ENCODE measurements at places on chromosomes 6 and 20. TPM values are rescaled to one million over a fixed set of nuclear protein-coding genes. Genes with fewer than 3 reads are reported as not detected.

Gene HLA-DPA1
- 0.86 TPM for total RNA-seq

Gene NRSN1
- not detected for total RNA-seq

DNA sequence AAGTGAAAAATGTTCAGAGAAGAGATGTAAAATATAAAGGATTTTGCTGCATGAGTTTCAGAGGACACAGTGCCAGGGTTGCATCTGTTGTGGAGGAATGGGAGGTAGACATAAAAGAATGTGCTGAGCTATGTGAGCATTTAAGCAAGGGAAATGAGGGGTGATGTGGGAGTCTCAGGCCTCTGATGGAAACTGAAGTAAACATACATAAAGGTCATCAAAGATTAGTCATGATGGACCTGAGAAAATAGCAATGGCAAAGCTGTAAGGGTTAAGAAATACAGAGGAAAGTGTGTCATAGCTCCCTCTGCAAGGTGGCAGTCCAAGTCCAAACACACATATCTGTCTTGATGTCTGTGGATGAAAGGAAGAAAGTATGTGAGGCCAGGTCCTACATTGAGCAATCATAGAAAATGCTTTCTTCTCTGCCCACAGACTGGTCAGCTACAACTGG, 306.6 kb upstream of the ECI2 start:
- no peak for DNase-seq

Gene TP53TG5
- not detected for total RNA-seq

GRCh38 chr6:39393075-39393474, 70.6 kb upstream of the KCNK16 start:
- no peak for DNase-seq

Gene BMP2
- total RNA-seq: 1.0 TPM

- no peak for DNase-seq
These were observed 247.8 kb upstream of the CHD6 start for GRCh38 chr20:41865938-41866337.

DNA sequence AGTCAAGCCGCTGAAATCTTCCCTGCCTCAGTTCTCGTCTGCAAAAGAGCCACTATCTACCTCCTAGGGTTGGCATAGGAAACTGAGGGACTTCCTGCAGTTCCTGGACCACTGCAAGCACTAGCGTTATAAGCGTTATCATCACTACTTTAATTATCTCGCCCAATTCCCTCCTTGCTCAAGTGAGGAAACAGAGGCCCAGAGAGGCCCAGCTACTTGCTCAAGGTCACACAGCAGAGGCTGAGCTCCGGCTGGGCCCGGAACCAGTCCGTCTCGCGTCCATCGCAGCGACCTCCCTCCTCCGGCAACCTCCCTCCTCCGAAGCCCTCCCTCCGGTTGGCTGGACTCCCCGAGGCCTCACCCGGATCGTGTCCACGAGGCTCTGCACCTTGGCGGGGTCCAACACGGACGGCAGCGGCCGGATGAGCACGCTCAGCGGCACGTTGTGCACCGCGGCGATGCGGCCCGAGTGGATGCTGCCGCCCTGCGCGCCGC, 338 bp downstream of the SRXN1 start:
- DNase-seq: peak; percentile 46

- peak; percentile 19 for DNase-seq
These were observed 117.0 kb downstream of the ERMARD start for GRCh38 chr6:169868458-169868857.

GRCh38 chr6:15132854-15133670, 112.8 kb upstream of the JARID2 start:
- DNase-seq: peak; percentile 91

Gene NKAPL
- total RNA-seq: not detected

GRCh38 chr6:21691685-21692346, 98.3 kb downstream of the SOX4 start:
- no peak for DNase-seq

Gene FAM217A
- not detected for total RNA-seq

- DNase-seq: no peak
These were observed 45.3 kb downstream of the NCOA3 start for GRCh38 chr20:47547034-47547387.

Gene SDHAF4
- total RNA-seq: 9.8 TPM

GRCh38 chr6:92047860-92048259, 1371.5 kb downstream of the EPHA7 start:
- no peak for DNase-seq

DNA sequence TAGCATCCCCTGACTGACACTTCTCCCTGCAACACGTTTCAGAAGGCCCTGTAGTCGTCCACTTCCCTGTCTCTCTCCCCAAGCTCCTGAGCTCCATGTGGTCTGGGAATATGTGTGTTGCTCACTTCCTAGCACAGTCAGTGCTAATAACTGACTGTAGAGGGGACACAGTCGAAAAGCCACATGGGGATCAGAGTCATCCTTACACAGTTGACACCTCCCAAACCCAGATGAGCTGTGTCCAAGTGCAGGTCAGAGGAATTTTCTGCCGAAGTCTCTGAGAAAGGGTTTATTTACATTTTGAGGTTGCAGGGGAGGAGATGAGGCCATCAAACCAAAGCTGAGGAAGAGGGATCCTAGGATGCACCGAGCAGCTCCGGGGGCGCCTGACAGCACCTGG, 3.5 kb upstream of the ADAM33 start:
- no peak for DNase-seq

DNA sequence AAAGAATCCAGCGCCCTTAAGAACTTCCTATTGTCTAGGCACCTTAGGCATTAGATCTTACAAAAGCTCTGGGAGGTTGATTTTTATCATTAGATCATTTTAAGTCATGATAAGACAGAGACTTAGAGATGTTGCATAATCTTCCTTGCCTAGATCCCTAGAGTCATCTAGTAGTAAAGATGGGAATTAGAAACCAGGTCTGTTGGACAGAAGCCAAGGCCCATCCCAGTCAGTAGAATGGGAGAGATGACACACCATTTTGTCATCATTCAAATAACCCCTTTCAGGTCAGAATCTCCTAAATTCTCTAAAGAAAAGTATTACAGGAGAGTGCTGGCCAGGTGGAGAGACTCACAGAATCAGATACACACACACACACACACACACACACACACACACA, 579.1 kb downstream of the BMP2 start:
- peak; percentile 4 for DNase-seq

DNA sequence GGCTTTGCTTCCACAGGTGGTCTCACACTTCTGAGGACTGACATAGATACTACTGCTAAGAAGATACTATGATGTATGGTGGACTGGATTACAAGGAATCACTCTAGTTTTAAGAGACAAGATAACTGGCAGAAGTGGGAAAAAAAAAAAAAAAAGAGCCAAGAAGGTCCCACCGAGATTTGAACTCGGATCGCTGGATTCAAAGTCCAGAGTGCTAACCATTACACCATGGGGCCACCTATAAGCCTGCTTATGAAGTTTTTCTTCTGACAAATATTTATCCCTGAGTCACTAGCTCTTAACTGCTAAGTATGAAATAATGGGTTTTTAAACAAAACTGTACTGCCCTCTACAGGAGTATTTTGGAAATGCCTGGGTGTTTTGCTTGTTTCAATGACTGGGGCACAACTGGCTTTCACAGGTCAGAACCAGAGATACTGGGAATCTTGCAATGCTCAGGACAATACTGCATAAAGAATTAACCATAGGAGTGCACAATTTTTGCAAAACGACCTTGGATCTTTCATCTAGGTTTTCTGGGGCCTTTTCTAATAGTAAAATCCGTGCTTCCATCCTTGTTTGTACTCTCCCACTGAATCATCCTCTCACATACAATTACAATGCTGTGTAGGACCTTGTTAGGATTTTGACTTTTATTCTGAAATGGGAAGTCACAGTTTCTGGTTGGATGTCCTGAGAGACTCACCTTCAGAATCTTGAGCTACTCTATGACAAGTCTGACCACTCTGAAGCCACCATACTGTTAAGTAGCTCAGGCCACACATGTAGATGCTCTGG, 116.3 kb downstream of the OR2B2 start:
- peak; percentile 92 for DNase-seq

- DNase-seq: peak; percentile 63
These were observed 625.7 kb upstream of the PTCHD4 start for GRCh38 chr6:48736501-48737206.

Gene MUC21
- not detected for total RNA-seq

Gene BANF2
- total RNA-seq: not detected

GRCh38 chr20:9551808-9552550, 37.6 kb downstream of the LAMP5 start:
- DNase-seq: no peak

Gene HLA-DRB1
- total RNA-seq: 0.45 TPM

DNA sequence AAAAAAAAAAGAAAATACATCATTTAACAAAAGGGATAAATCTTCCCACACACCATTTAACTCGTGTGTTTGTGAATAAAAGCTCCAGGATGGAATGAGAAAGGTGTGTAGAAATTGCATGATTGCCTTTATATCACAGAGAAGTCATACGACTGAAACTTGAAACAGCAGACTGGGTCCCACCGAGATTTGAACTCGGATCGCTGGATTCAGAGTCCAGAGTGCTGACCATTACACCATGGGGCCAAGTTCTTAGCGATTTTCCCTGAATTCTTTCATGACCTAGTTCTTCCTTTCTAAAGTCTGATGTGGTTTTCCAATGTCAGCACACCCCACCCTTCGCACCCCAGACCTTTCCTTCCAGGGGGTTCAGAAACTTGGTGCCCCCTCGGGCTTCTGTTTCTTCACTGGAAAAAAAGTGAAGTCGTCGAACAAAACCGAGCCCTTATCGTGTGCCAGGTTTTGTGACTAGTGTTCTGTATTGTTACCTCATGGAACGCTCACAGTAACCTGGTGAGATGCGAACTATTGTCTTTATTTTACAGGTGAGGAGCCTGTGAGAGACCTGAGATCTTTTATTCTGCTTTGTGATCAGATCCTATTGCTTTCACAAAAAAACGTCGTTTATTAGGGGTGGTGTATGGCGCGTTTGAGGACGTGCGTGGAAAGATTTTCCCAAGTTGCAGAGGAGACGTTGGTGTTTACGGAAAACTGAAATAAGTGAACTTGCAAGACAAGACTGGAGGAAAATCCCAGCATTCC, 120.8 kb downstream of the OR2B2 start:
- peak; percentile 87 for DNase-seq
